ENCODE measurements at places on chromosomes 3 and 15.

- H3K4me1 ChIP-seq: no peaks in the 10 kb centered on the region
- no peak overlapping the region for H3K27ac ChIP-seq
- H3K36me3 ChIP-seq: no peaks in the 10 kb centered on the region
- no peaks in the 10 kb centered on the region for H3K27me3 ChIP-seq
- DNase-seq: no peak
These were observed 3.8 kb upstream of the GABRR3 start for GRCh38 chr3:98038876-98039275.

DNA sequence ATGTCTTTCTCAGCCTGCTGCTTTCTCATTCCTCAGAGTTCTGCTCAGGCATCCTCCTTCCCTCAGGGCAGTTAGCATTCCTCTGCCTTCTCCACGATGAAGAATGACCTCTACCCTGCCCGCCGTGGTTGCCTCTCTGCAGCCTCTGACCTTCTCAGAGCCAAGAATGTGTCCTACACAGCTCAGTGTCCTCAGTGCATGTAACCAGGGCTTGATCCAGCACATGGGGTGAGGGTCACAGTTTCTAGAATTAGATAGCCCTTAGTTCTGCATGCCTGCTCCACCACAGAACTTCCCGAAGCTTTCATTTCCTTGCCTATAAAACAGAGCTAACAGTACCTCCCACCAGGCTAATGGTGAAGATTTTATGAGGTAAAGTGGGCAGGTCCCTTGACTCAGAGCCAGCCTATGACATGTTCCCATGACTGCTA is 182.1 kb downstream of the CLSTN2 start:
- no peak overlapping the region for H3K4me3 ChIP-seq
- no peaks in the 10 kb centered on the region for H3K4me1 ChIP-seq
- H3K27ac ChIP-seq: no peak overlapping the region

- H3K27ac ChIP-seq: no peak overlapping the region
- H3K27me3 ChIP-seq: no peaks in the 10 kb centered on the region
- no peaks in the 10 kb centered on the region for H3K4me1 ChIP-seq
- no peak overlapping the region for H3K4me3 ChIP-seq
- no peaks in the 10 kb centered on the region for H3K36me3 ChIP-seq
These were observed 1326.3 kb upstream of the CADM2 start for GRCh38 chr3:83632526-83632925.

GRCh38 chr3:68866157-68866556 is 66.2 kb downstream of the TAFA4 start:
- no peak overlapping the region for H3K4me3 ChIP-seq
- no peaks in the 10 kb centered on the region for H3K4me1 ChIP-seq
- H3K27me3 ChIP-seq: no peaks in the 10 kb centered on the region
- DNase-seq: no peak

- H3K36me3 ChIP-seq: no peaks in the 10 kb centered on the region
- no peak overlapping the region for H3K4me3 ChIP-seq
- no peaks in the 10 kb centered on the region for H3K27me3 ChIP-seq
- H3K27ac ChIP-seq: no peak overlapping the region
These were observed 190.9 kb upstream of the CHRNA7 start for GRCh38 chr15:31839388-31839787.

GRCh38 chr15:83319771-83320170 is 35.3 kb upstream of the BNC1 start:
- no peaks in the 10 kb centered on the region for H3K36me3 ChIP-seq
- H3K27ac ChIP-seq: no peak overlapping the region
- H3K4me1 ChIP-seq: no peaks in the 10 kb centered on the region
- peaks cover 2% of the 10 kb centered on the region for H3K27me3 ChIP-seq
- DNase-seq: no peak

GRCh38 chr3:137163958-137164357 is 206.2 kb downstream of the IL20RB start:
- H3K36me3 ChIP-seq: no peaks in the 10 kb centered on the region
- no peak overlapping the region for H3K4me3 ChIP-seq
- H3K27ac ChIP-seq: no peak overlapping the region
- DNase-seq: no peak
- H3K4me1 ChIP-seq: no peaks in the 10 kb centered on the region

- H3K4me1 ChIP-seq: no peaks in the 10 kb centered on the region
- H3K27me3 ChIP-seq: no peaks in the 10 kb centered on the region
- no peak overlapping the region for H3K27ac ChIP-seq
- H3K36me3 ChIP-seq: no peaks in the 10 kb centered on the region
- H3K4me3 ChIP-seq: no peak overlapping the region
- peak; percentile 44 for DNase-seq
These were observed 275.6 kb downstream of the ZNF621 start for GRCh38 chr3:40800343-40800742.

GRCh38 chr3:15065550-15066007 is 464 bp upstream of the MRPS25 start:
- H3K4me3 ChIP-seq: peak overlapping the region; percentile 27
- H3K27me3 ChIP-seq: no peaks in the 10 kb centered on the region
- no peaks in the 10 kb centered on the region for H3K36me3 ChIP-seq

GRCh38 chr15:98146031-98146820 is 185.7 kb downstream of the ARRDC4 start:
- H3K36me3 ChIP-seq: no peaks in the 10 kb centered on the region
- no peak overlapping the region for H3K4me3 ChIP-seq
- no peak overlapping the region for H3K27ac ChIP-seq
- DNase-seq: no peak

DNA sequence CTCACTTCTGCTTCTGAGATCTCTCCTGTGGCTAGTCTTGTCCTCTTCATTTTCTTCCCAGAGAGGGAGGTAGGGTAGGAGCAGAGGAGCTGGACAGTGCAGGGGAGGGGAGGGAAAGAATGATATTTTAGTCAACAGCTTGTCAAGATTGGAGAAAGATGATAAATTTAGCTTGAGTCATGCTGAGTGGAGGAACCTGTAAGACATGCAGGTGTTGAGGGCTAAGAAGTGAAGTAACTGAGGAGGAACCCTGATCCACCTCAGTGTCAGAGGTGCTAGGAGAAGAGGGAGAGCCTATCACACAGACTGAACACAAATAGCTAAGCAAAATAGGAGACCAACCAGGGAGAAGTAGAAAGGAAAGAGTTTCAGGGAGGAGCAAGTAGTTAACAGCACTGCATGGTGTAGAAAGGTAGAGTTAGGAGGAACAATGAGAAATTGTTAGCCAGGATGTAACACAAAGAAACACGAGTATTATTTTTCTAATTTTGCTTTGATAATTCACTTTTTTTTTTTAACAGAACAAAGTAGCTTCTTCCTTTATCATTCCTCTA is 108.2 kb upstream of the CHRM5 start:
- DNase-seq: no peak
- no peaks in the 10 kb centered on the region for H3K4me1 ChIP-seq
- no peak overlapping the region for H3K27ac ChIP-seq
- H3K4me3 ChIP-seq: no peak overlapping the region

DNA sequence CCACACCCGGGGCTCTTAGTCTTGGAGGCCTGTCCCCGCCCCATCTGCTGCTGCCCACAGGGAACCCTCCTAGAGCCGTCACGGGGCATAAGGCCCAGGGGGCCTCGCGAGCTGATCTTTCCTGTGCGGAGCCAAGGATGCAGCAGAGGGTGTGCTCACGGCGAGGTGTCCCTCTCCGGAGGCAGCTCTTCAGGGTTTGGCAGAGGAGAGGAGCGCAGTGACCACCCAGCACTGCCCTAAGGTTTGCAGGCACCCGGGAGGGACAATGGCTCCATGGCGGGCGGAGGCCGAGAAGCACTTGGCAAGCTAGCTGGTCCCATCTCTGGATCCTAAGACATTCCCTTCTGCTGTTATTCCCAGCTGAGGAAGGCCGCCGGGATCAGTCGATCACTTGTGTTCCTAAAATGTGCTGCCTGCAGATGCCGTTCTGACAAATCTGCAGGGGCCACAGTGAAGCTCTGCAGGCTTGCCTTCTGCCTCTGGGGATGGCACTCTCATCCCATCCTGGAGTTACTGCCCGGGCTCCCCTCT is 47.4 kb upstream of the PCSK6 start:
- no peaks in the 10 kb centered on the region for H3K36me3 ChIP-seq
- H3K27me3 ChIP-seq: no peaks in the 10 kb centered on the region
- DNase-seq: no peak
- H3K4me1 ChIP-seq: no peaks in the 10 kb centered on the region
- no peak overlapping the region for H3K27ac ChIP-seq

DNA sequence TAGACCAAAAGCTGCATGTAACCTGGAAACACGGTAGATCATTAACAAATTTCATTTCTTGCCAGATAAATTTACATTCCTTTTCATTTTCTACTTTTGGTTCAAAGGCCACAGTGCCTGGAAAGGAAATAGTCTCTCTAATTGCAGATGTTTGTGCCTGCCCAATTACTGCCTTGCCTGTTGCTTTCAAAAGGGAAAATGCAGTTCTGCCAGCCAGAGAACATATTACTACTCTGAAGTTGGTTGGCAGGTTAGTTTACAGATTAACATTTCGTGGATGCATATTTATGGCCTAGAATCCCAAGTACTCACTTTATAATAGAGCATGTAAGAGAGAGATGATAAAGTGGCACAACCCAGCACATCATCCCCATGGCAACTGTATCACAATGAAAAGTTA is 124.3 kb upstream of the LRRC3B start:
- H3K4me3 ChIP-seq: no peak overlapping the region
- H3K36me3 ChIP-seq: no peaks in the 10 kb centered on the region
- no peaks in the 10 kb centered on the region for H3K27me3 ChIP-seq

GRCh38 chr3:66348704-66349103 is 127.9 kb downstream of the SLC25A26 start:
- H3K4me3 ChIP-seq: no peak overlapping the region
- H3K27me3 ChIP-seq: no peaks in the 10 kb centered on the region
- H3K27ac ChIP-seq: no peak overlapping the region
- H3K36me3 ChIP-seq: no peaks in the 10 kb centered on the region
- no peaks in the 10 kb centered on the region for H3K4me1 ChIP-seq

DNA sequence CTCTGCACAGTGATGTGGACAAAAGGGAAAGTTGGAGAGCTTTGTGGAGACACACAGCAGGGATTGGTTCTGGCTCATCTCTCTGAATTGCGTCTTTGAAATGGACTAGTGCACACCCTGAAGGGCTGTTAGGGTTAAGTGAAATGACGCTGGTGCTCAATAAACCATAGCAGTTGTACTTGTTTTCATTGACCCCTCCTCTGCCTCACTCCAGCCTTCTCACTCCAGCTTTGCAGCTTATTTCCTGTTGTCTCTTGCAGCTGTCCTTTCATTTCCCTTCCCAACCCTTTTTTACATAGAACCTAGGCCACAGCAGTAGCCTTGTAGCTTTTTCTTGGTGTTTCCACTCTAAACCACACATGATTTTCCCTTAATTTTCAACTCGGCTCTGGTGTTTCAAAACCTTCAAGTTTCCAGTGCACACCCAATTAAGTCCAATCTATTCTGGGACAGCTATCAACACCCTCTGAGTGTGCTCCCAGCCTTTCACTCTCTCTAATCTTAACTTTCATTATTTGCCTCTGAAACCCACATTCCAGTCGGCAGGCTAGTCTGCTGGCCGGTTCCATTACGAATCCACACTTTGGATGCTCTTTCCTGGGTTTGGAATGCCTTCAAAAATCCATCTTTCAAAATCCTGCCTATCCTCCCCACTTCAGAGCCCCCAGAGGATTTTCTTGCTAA is 6.4 kb downstream of the C3orf52 start:
- H3K4me1 ChIP-seq: no peaks in the 10 kb centered on the region
- no peaks in the 10 kb centered on the region for H3K27me3 ChIP-seq
- no peak overlapping the region for H3K4me3 ChIP-seq
- no peak for DNase-seq

DNA sequence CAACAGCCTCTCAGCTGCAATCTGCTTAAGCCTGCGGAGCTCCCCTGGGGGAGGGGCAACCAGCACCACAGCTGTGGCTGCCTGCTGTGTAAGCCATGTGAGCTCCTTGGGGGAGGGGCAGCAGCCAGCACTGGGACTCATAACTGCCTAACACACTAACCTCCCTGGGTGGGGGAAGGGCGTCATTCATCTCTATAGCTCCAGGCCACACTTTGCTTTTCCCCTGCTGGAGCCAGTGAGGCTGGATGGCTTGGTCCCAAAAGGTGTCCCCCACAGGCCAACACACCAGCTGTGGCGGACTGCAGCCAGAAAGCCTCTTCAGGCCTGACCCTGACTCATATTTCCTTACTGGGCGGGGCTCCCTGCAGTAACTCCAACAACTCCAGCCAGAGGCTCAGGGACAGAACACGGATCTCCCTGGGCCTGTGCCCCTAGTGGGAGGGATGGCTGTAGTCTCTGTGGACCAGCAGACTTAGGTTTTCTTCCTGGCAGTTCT is 129.8 kb downstream of the PPM1L start:
- no peak for DNase-seq
- no peaks in the 10 kb centered on the region for H3K4me1 ChIP-seq
- H3K27me3 ChIP-seq: no peaks in the 10 kb centered on the region
- no peak overlapping the region for H3K27ac ChIP-seq

GRCh38 chr3:104245261-104245660 is 1121.4 kb upstream of the ALCAM start:
- no peak overlapping the region for H3K27ac ChIP-seq
- DNase-seq: no peak
- no peak overlapping the region for H3K4me3 ChIP-seq
- H3K36me3 ChIP-seq: no peaks in the 10 kb centered on the region

DNA sequence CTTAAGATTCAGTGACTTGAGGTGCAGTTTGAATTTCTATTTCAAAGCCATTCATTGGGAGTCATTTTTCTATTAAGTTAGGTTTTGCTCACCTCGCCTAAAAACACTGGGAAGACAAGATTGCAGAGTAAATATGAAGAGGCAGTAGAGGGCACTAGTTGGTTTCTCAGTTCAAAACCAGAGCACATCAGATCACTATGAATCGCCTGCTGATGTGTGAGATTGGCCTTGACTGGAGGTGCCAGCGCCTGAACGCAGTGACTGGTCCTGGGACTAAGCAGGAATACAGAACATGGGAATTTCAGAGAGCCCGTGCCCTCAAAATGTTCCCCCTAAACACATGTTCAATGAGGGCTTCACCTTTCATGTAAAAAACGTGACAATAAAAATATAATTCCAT is 229.0 kb downstream of the ITPR1 start:
- H3K27me3 ChIP-seq: no peaks in the 10 kb centered on the region
- H3K4me3 ChIP-seq: no peak overlapping the region
- peak; percentile 56 for DNase-seq
- no peaks in the 10 kb centered on the region for H3K4me1 ChIP-seq
- no peak overlapping the region for H3K27ac ChIP-seq

DNA sequence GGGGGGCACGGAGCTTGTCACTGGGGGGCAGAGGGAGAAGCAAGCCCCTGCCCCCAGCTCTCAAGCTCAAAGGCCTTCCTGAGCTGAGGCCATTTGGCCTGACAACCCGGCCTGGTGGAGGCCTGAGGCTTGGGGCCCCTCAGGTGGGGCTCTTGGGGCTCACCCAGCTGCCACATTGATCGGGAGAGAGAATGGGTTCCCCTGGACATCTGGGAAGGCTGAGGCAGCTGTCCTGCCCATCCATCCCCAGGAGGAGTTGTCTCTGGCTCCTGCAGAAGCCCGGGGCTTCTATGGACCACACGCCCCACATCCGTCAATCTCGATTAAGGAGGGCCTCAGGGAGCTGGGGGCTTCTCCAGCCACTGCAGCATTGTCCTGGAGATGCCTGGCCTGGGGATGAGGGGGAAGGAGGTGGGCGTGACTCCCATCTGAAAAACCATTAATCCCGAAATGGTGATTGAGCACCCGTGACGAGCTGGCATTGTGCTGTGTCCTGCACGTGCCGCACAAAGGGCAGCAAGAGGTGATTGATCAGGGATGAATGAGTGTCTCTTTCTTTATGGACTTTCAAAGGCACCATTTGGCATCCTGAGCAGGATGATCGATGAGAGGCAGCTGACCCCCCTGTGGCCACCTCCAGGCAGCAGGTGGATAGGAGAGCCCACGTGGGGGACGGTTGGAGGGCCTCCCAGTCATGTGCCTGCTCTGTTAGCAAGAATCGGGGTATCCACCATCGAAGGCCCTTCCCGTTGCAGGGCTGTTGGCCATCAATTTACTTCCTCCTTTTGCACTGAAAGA is 17.2 kb upstream of the CRABP1 start:
- no peak overlapping the region for H3K27ac ChIP-seq
- no peaks in the 10 kb centered on the region for H3K27me3 ChIP-seq
- DNase-seq: no peak
- no peaks in the 10 kb centered on the region for H3K4me1 ChIP-seq
- no peaks in the 10 kb centered on the region for H3K36me3 ChIP-seq

All from aorta (tissue), 5 donors.